ENCODE measurements at places on chromosomes 6 and 20.

DNA sequence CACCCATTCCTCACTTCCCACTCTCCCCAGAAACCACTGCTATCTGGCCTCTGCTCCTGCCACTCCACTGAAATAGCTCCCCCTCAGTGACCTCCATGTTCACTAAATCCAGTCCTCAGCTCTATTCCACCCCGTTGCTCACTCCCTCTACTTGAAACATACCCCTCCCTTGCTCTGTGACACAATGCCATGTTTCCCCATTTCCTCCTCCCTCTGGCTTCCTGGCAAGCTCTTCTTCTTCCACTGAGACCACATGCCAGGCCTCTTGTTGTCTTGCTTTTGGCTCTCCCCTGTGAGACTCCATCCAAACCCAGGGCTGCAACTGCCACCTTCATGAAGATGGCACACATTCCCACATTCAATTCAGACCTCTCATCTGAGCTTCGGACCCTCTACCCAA is 13.9 kb downstream of the TMEM151B start:
- DNase-seq, result no peak

- DNase-seq, result no peak
Measured at GRCh38 chr6:125354649-125355048, 52.9 kb upstream of the HDDC2 start.

DNA sequence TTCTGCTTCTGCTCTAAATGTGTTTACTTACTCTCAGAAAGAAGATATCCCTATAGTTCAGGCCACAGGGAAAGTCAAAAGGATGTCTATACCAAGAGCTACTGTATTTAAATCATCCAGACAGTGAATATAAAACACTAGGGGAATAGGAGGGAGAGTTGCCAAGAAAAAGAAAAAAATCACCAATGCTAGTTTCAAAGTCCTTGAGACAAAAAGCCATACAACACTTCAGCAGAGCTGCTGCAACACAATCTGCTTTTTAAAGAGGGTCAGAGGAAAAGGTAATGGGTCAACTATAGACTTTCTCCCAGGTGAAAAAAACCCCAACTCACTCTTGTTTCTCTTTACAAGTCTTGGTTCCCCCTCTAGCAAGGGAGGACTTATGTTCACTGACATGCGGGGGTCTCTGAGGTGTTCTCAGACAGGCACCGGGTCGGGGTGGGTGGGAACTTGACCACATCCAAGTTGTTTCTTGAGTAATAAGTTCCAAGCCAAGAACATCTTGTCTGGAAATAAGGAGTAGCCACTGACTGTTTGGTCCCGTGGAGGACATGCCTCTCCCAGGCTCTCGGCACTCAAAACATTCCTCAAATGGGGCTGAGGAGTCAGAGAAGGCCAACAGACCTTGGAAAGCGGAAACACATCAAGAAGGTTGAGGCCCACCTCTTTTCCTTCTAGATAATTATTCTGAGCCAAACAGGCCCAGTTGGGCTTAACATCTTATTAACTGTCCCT is 47.7 kb downstream of the GJA10 start:
- DNase-seq, result no peak

- DNase-seq, result no peak
Measured at GRCh38 chr20:34070859-34071258, 41.2 kb downstream of the EIF2S2 start.

DNA sequence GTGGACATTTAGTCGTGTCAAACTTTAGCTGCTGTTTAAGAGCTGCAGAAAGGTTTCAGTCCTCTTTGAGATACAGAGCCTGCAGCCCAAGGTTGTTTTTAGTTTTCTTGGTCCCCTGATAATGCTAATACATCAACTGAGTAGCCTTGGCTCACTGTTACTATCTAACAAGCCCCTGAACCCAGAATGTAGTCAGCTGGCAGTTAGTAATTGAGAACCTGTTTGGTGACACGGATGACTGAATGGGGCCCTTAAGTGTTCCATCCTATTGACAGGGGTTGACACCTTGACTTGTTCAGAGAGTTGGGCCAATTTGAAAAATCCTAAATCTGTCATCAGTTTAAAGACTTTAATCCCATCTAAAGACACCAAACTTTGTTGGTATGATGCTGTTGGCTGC is 2.8 kb downstream of the RTN4IP1 start:
- no peak for DNase-seq

DNA sequence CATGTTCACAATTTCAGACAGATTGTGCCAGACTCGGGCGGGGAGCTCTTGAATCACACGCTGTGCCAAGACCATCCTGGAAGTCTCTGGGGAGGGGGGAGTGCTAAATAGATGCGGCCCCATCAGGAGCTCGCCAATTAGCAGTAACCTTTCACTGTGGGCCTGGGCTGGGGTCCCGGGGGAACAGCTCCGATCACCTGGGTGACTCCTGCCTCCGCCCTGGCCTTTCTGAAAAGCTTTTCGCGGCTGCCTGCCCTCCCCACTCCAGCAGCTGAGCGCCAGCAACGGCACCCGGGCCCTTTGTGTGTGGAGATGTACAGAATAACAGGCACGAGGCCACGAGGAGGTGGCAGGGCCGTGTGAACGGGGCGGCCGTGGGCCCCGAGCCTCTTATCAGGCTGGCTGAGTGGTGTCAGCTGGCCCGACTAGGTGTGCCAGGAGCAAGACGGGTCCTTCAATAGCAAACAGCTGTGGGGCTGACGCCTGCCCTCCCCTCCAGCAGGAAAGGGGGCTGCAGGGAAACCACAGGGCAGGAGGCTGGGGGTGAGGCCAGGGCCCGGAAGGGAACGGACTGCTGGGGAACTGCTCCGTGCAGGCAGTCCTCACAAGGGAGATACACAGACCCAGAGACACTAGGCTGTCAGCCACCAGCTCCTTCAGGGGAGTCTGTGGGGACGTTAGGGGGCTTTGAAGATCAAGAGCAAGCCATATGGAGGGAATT is 56.8 kb downstream of the NOL4L start:
- no peak for DNase-seq

- no peak for DNase-seq
Measured at GRCh38 chr6:26411751-26412150, 9.7 kb downstream of the BTN3A1 start.

- DNase-seq, result no peak
Measured at GRCh38 chr6:129492260-129492659, 217.7 kb downstream of the ARHGAP18 start.

- DNase-seq, result no peak
Measured at GRCh38 chr6:136404627-136405419, 115.2 kb upstream of the BCLAF1 start.

GRCh38 chr6:135137826-135138225 is 43.3 kb upstream of the MYB start:
- no peak for DNase-seq

DNA sequence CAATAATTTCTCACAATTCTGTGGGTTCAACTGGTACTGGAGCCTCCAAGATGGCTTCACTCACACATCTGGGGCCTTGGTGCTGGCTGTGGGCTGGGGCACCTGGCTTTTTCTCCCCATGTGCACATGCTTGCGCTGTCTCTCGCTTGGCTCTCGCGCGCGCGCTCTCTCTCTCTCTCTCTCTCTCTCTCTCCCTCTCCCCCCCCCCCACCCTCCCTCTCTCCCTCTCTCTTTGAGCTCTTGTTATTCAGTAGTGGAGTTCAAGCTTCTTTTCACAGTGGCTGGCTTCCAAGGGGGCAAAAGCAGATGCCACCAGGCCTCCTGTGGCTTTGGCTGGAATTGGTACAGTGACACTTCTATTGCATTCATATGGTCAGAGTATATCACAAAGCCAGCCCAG is 10.8 kb upstream of the TBCC start:
- no peak for DNase-seq

GRCh38 chr6:131954775-131955107 is 3.6 kb upstream of the CCN2 start:
- no peak for DNase-seq

DNA sequence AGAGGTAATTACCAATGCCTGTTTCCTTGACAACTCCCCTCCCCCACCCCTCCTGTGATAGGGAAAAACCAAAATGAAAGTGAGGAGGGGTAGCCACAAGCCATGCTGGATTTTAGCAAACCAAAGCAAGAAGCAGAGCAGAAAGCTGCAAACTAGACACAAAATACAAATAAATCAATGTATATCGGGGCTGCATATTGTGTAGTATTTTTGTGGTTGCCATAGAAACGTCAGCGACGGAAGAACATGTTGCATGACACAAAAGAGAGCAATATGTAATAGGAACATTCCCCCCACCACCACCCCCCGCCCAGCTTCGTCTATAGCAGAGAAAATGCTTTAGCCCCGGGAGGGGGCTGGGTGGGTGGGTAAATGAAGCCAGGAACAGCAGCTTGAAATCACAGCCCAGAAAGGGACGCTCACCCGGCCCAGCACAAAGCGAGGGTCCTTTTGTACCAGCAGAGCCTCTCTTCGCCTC is 548 bp downstream of the AGPAT4 start:
- DNase-seq, result no peak

GRCh38 chr6:73699676-73700459 is 3.9 kb downstream of the CD109 start:
- no peak for DNase-seq

DNA sequence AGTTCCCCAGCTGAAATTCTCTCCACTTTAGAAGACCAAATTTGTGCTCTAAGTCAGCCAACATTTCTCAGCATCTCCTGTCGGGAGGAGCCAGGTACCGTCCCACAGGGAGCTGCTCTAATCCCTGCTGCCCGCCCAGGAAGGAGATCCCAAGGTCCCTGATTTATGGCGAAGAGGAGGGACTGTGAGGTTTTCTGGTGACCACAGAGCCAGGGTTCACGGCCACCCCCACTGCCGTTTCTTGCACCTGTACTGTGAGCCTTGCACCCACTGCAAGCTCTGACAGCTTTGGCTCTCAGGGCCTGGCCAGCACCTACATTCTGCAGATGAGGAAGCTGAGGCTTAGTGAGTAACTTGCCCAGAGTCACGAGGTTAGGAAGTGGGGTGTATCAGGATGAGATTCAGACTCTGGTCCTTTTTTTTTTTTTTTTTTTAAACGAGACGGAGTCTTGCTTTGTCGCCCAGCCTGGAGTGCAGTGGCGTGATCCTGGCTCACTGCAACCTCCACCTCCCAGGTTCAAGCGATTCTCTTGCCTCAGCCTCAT is 34.9 kb downstream of the FOXC1 start:
- no peak for DNase-seq

- no peak for DNase-seq
Measured at GRCh38 chr6:164322533-164322932, 908.0 kb downstream of the QKI start.
